B cell (primary cell): ENCODE measurements at places on chromosomes 6 and 20. TPM values are rescaled to one million over a fixed set of nuclear protein-coding genes. Genes with fewer than 3 reads are reported as not detected.

GRCh38 chr6:128526152-128526914 lies 5.9 kb upstream of the PTPRK start:
- no peak for DNase-seq

GRCh38 chr20:9103955-9104354 lies 35.1 kb downstream of the PLCB4 start:
- no peak for DNase-seq

GRCh38 chr6:2970034-2970685 lies 1.2 kb downstream of the SERPINB6 start:
- DNase-seq: peak; percentile 22

Gene LPA
- polyA plus RNA-seq: not detected in 2 replicates

Gene LAMA2
- polyA plus RNA-seq: 0.16 and 0.25 TPM in 2 replicates

- DNase-seq: no peak
These were observed 440.4 kb downstream of the BTBD3 start for GRCh38 chr20:12358006-12358654.

DNA sequence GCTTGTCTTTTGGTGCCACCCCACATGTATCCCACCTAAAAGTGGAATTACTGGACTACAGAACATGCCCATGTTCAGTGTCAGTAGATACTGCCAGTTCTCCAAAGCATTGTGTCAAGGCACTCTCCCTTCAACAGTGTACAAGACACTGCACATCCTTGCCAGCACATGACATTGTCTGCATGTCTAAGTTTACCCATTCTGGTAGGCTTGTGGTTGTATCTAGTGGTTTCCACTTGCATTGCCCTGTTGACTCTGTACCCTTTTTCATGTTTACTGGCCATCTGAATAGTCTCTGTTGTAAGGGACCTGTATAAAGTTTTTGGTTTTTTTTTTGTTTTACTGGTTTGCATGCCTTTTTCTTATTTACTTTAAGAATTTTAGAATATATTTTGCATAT lies 222.4 kb upstream of the CNR1 start:
- no peak for DNase-seq

- no peak for DNase-seq
These were observed 220.0 kb upstream of the THBS2 start for GRCh38 chr6:169473663-169474062.

- no peak for DNase-seq
These were observed 188.0 kb upstream of the ADGRB3 start for GRCh38 chr6:68447112-68447511.
